ENCODE measurements at places on chromosomes 1 and 21. TPM values are rescaled to one million over a fixed set of nuclear protein-coding genes. Genes with fewer than 3 reads are reported as not detected.

- no peaks in the 10 kb centered on the region for H3K36me3 ChIP-seq
- H3K4me3 ChIP-seq: no peak overlapping the region
- no peaks in the 10 kb centered on the region for H3K4me1 ChIP-seq
- no peak overlapping the region for H3K27ac ChIP-seq
These were observed 44.4 kb downstream of the KCNH1 start for GRCh38 chr1:211089536-211089935.

- no peak for DNase-seq
- H3K4me1 ChIP-seq: peaks cover 46% of the 10 kb centered on the region
- no peaks in the 10 kb centered on the region for H3K27me3 ChIP-seq
- peak overlapping the region; percentile 78 for H3K27ac ChIP-seq
- H3K4me3 ChIP-seq: no peak overlapping the region
These were observed 17.6 kb downstream of the GALNT2 start for GRCh38 chr1:230084408-230085177.

GRCh38 chr21:17343055-17343454 is 169.8 kb upstream of the CXADR start:
- no peak for DNase-seq
- H3K4me1 ChIP-seq: no peaks in the 10 kb centered on the region
- no peak overlapping the region for H3K27ac ChIP-seq
- no peaks in the 10 kb centered on the region for H3K27me3 ChIP-seq
- no peaks in the 10 kb centered on the region for H3K36me3 ChIP-seq
- H3K4me3 ChIP-seq: no peak overlapping the region

- no peaks in the 10 kb centered on the region for H3K27me3 ChIP-seq
- H3K36me3 ChIP-seq: no peaks in the 10 kb centered on the region
- no peaks in the 10 kb centered on the region for H3K4me1 ChIP-seq
- no peak for DNase-seq
These were observed 24.8 kb upstream of the RGL1 start for GRCh38 chr1:183780159-183780558.

DNA sequence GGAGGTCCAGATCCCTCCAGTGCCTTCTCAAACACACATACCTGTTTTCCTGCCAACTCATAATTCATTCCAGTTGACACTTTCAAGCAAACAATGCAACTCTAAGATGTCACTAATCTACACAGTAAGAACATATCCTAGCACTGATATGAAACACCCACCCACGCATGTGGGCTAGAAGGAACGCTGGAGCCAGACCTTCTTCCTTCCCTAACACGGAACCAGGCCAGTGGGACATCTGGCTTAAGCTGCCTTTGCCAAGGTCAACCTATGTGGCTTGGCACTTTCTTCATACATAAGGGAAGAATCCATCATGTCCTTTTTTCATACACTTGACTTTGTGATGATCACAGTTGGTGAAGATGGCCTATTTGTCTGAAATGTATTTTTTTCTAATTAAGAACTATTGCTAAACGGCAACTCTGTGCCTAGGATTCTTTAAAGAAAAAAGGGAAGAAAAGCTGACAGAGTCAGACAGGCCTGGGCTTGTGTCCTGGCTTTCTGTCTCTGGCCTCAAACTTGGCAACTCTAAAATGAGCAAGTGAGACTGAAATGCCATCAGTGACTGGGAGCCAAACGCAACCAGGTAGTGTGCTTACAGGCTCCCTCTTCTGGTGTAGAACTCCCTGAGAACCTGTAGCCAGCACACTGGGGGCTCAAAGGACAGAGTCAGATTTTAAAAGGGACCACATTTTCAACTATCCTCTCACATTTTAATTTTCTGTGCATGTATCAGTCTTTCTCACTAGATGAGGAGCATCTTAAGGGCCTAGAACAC is 92.6 kb upstream of the BEND5 start:
- H3K27ac ChIP-seq: no peak overlapping the region
- no peaks in the 10 kb centered on the region for H3K4me1 ChIP-seq
- no peak for DNase-seq
- no peak overlapping the region for H3K4me3 ChIP-seq

DNA sequence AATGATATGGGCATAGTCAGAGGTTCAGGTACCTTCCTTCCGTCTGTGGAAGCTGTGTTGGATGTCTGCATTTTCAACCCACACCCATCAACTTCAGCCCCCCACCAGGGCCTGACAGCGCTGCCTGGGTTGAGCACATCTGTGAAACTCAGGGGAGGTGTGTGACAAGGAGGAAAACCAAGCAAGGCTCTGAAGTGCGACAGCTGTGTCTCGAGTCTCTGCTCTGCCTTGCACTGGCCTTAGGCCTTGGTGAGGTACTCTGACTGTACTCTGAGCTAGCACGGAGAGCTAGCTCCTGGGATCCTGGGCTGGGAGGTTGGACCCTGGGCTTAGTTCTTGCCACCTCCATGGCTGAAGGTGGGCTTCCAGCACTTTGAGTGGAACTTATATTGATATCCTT is 9.1 kb downstream of the VANGL2 start:
- H3K27me3 ChIP-seq: no peaks in the 10 kb centered on the region
- no peak for DNase-seq
- H3K36me3 ChIP-seq: no peaks in the 10 kb centered on the region
- peaks cover 90% of the 10 kb centered on the region for H3K4me1 ChIP-seq

DNA sequence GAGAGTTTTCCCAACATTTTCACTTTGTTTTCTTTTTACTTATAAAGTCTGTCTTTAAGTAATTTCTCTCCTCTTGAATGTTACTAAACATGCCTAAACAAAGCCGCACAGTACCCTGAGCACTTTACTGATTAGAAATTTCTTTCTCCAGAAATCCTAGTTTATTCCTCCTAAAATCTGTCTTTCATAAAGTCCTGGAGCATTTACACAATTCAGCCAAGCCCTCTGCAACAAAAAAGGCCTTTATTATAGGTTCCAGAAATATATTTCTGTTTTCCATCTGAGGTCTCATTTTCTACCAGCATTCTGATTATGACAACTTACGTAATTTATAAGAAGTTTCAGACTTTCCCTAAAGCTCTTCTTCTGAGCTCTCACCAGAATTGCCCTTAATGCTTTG is 549.5 kb upstream of the OLFM3 start:
- no peak overlapping the region for H3K27ac ChIP-seq
- H3K27me3 ChIP-seq: no peaks in the 10 kb centered on the region
- no peak for DNase-seq
- no peak overlapping the region for H3K4me3 ChIP-seq
- H3K36me3 ChIP-seq: no peaks in the 10 kb centered on the region

- no peak for DNase-seq
- H3K27me3 ChIP-seq: no peaks in the 10 kb centered on the region
These were observed 129.6 kb downstream of the RYR2 start for GRCh38 chr1:237171454-237172117.

- H3K4me1 ChIP-seq: peaks cover 37% of the 10 kb centered on the region
- H3K36me3 ChIP-seq: no peaks in the 10 kb centered on the region
- DNase-seq: no peak
- H3K27me3 ChIP-seq: no peaks in the 10 kb centered on the region
- H3K4me3 ChIP-seq: no peak overlapping the region
These were observed 133.9 kb upstream of the SGIP1 start for GRCh38 chr1:66399888-66400529.

GRCh38 chr1:38481871-38482826 is 377.4 kb downstream of the RRAGC start:
- H3K36me3 ChIP-seq: no peaks in the 10 kb centered on the region
- no peaks in the 10 kb centered on the region for H3K4me1 ChIP-seq
- no peak overlapping the region for H3K4me3 ChIP-seq
- DNase-seq: no peak
- H3K27me3 ChIP-seq: peaks cover 37% of the 10 kb centered on the region

- H3K27ac ChIP-seq: no peak overlapping the region
- DNase-seq: no peak
- no peaks in the 10 kb centered on the region for H3K4me1 ChIP-seq
- no peaks in the 10 kb centered on the region for H3K36me3 ChIP-seq
- H3K27me3 ChIP-seq: no peaks in the 10 kb centered on the region
These were observed 136.1 kb upstream of the USH2A start for GRCh38 chr1:216559359-216559758.

DNA sequence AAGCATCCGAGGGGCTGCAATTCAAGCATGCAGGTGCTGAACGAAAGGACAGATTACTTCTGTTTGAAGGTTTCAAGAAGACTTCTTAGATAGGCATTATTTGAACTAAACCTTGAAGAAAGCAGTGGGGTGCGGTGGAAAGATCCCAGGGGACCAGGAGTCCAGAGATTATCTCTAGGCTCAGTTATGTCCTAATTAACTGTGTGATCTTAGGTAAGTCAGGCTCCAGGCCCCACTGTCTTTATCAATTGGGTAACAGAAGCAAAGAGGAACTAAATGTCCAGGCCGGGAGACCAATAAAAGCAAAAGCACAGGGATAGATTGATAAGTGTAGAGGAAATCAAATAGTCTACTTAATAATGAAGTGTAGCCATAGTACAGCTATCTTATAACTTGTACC is 72.9 kb upstream of the CDC42BPA start:
- no peaks in the 10 kb centered on the region for H3K36me3 ChIP-seq
- no peak for DNase-seq
- H3K27ac ChIP-seq: no peak overlapping the region
- no peaks in the 10 kb centered on the region for H3K4me1 ChIP-seq
- no peaks in the 10 kb centered on the region for H3K27me3 ChIP-seq

- no peak overlapping the region for H3K27ac ChIP-seq
- H3K36me3 ChIP-seq: no peaks in the 10 kb centered on the region
- peak overlapping the region; percentile 61 for H3K4me3 ChIP-seq
- H3K27me3 ChIP-seq: peaks cover 13% of the 10 kb centered on the region
These were observed 119.2 kb upstream of the BARHL2 start for GRCh38 chr1:90836345-90836679.

DNA sequence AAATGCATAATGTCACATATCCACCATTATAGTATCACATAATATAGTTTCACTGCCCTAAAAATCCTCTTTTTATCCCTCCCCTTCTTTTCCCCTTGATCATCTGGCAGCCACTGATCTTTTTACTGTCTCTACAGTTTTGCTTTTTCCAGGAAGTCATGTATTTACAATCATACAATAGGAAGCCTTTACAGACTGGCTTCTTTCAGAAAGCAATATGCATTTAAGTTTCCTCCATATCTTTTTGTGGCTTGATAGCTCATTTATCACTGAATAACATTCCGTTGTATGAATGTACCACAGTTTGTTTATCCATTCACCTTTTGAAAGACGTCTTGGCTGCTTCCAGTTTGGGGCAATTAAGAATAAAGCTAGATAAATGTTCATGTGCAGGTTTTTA is 14.3 kb upstream of the WDTC1 start:
- H3K36me3 ChIP-seq: no peaks in the 10 kb centered on the region
- no peak overlapping the region for H3K27ac ChIP-seq

DNA sequence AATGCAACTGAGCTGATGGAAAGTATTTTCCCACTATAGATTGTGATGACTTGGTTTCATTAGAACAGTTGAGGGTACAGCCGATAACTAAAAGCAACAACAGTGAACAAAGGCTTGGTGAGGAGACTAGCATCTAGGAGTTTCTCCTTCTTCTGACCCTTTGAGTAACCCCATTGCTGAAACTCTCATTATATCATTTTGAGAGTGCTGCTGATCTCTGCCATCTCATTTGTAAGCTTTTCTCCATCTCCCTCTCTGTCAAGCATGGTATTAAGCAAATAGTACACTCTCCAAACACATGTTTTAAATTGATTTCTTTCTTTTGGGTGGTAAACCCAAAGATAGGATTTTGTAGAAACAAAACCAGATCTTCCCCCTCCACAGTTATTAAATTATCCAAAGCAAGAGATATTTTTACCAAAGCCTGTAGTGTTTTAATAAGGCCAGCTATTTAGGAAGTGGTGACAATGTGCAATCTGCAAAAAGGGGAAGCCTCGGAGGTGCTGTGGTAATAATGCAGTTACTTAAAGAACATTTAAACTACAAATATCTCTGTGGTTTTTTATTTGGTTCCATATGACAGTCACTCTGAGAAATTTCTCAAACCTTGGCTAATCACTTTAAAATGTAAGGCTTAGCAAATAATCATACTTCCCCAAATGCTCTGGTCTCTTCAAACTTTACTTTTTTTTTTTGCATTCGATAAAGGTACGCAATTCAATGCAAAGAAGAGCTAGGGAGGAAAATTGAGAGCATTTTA is 287.5 kb downstream of the HLX start:
- H3K4me3 ChIP-seq: no peak overlapping the region
- H3K36me3 ChIP-seq: no peaks in the 10 kb centered on the region
- peaks cover 6% of the 10 kb centered on the region for H3K4me1 ChIP-seq
- no peaks in the 10 kb centered on the region for H3K27me3 ChIP-seq
- no peak overlapping the region for H3K27ac ChIP-seq
- DNase-seq: no peak

DNA sequence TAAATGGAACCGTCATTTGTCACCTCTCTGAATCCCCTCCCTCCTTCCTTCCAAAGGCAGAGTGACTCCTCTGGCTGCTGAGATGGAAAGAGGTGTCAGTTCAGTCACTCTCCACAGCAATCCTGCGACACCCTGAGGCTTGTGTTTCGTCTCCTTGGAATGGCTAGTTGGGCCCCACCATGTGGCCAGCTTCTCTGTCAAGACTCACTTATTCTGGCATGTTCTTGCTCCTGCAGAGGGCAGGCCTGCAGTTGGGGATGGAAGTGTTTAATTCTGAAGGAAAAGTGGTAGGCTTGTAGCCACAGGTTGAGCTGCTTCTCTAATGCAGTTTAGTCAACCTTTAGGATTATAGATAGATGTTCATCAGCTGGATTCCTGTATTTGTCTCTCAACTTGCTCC is 149.6 kb downstream of the LMO4 start:
- no peak for DNase-seq
- no peaks in the 10 kb centered on the region for H3K36me3 ChIP-seq
- H3K4me1 ChIP-seq: no peaks in the 10 kb centered on the region
- no peak overlapping the region for H3K27ac ChIP-seq

The CHI3L1 gene
- 10.1 TPM for total RNA-seq

The CRYBG2 gene
- total RNA-seq: 305 TPM

The SPRR2B gene
- 1.9 TPM for total RNA-seq

The HPDL gene
- total RNA-seq: 4.8 TPM

The LDLRAD1 gene
- total RNA-seq: 0.49 TPM

Data from esophagus squamous epithelium (tissue), 5 donors.